ENCODE measurements at places on chromosomes 13 and 19. TPM values are rescaled to one million over a fixed set of nuclear protein-coding genes. Genes with fewer than 3 reads are reported as not detected.

USHBP1 gene
- 4.8 TPM for total RNA-seq

KANK3 gene
- 14.4 TPM for total RNA-seq

CRX gene
- not detected for total RNA-seq

GPALPP1 gene
- total RNA-seq, result 20.8 TPM

TSHZ3 gene
- 6.7 TPM for total RNA-seq

DNA sequence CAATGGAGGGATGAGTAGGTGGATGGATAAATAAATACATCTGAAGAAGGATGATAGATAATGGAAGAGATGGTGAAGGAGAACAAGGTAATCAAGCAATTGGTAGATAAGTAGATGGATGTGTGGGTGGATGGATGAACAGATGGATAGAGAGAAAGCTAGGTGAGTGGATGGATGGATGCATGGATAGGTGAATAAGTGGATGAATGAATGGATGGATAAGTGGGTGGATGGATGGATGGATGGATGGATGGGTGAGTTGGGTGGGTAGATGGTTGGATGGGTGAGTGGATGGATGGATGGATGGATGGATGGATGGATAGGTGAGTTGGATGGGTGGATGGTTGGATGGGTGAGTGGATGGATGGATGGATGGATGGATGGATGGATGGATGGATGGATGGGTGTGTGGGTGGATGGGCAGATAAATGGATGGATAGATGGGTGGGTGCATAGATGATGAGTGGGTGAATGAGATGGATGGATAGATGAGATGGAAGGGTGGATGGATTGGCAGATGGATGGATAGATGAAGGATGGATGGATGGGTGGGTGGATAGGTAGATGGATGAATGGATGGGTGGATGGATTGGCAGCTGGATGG, 6.3 kb downstream of the SEMA6B start:
- no peaks in the 10 kb centered on the region for H3K27me3 ChIP-seq
- H3K36me3 ChIP-seq, result peaks cover 81% of the 10 kb centered on the region
- no peaks in the 10 kb centered on the region for H3K4me1 ChIP-seq
- DNase-seq, result no peak

DNA sequence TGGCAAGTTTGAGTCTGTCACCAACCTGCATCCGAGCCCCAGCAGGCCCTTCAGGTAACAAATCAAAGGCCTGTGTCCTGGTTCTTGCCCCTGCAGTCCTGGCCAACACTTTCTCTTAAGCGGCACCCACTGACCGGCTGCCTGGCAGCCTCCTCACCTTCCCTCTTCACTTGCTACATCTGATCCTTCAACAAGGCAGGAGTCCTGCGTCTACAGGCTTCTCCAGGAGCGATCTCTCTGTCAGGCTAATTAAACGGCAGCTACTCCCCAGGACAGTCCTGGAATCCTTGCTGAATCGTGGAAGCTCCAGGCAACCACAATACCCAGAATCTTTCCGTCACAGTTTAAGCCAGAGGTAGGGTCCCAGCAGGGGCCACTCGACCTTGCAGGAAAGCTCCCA, 41.1 kb upstream of the GAS6 start:
- DNase-seq, result no peak
- no peak overlapping the region for H3K4me3 ChIP-seq
- H3K27ac ChIP-seq, result no peak overlapping the region

GRCh38 chr19:19566306-19566705, 28.2 kb downstream of the CILP2 start:
- DNase-seq, result no peak
- H3K27ac ChIP-seq, result no peak overlapping the region
- no peaks in the 10 kb centered on the region for H3K27me3 ChIP-seq
- H3K4me1 ChIP-seq, result no peaks in the 10 kb centered on the region

GRCh38 chr19:53192771-53193534, at the start of gene ZNF665:
Gene ZNF665 (minus strand): TSS chr19:53193358. CDS start chr19:53182898, 10,460 bp downstream.
- no peaks in the 10 kb centered on the region for H3K27me3 ChIP-seq
- H3K4me3 ChIP-seq, result peak within 1 kb of the TSS; percentile 74
- peaks cover 25% of the 10 kb centered on the region for H3K4me1 ChIP-seq
- DNase-seq, result peak; percentile 93
- peak within 1 kb of the TSS; percentile 81 for H3K27ac ChIP-seq

GRCh38 chr19:14090509-14091080, at the start of gene SAMD1:
Gene SAMD1 (minus strand): TSS chr19:14090751.
- H3K36me3 ChIP-seq, result no peaks in the 10 kb centered on the region
- peak within 1 kb of the TSS; percentile 87 for H3K27ac ChIP-seq
- H3K4me1 ChIP-seq, result peaks cover 7% of the 10 kb centered on the region
- no peaks in the 10 kb centered on the region for H3K27me3 ChIP-seq

- H3K4me3 ChIP-seq, result no peak overlapping the region
- H3K27ac ChIP-seq, result no peak overlapping the region
- H3K27me3 ChIP-seq, result no peaks in the 10 kb centered on the region
Observed at GRCh38 chr13:34164582-34164981, 346.6 kb downstream of the RFC3 start.

- H3K4me3 ChIP-seq, result no peak overlapping the region
- peaks cover 10% of the 10 kb centered on the region for H3K36me3 ChIP-seq
- no peak for DNase-seq
- no peak overlapping the region for H3K27ac ChIP-seq
- peaks cover 18% of the 10 kb centered on the region for H3K4me1 ChIP-seq
Observed at GRCh38 chr19:14146789-14147216, 10.4 kb upstream of the ASF1B start.

DNA sequence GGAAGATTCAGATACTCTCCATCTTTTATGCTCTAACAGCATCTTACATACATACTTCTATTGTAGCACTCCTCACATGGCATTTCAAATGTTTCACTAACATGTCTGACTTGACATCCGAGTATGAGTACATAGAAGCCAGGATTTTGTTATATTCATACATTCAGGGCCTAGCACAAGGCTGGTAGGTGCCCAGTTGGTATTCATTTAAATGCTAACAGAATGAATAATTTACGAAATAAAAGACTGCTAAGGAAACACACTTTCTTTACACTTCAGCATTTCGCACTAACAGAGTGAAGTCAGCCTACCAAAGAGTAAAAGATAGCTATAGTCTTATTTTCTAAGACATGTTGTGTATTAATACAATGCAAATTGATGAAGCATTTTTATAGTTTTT, 67.8 kb upstream of the FBXL3 start:
- H3K27me3 ChIP-seq, result no peaks in the 10 kb centered on the region
- no peaks in the 10 kb centered on the region for H3K4me1 ChIP-seq
- H3K36me3 ChIP-seq, result no peaks in the 10 kb centered on the region
- no peak for DNase-seq
- H3K4me3 ChIP-seq, result no peak overlapping the region

DNA sequence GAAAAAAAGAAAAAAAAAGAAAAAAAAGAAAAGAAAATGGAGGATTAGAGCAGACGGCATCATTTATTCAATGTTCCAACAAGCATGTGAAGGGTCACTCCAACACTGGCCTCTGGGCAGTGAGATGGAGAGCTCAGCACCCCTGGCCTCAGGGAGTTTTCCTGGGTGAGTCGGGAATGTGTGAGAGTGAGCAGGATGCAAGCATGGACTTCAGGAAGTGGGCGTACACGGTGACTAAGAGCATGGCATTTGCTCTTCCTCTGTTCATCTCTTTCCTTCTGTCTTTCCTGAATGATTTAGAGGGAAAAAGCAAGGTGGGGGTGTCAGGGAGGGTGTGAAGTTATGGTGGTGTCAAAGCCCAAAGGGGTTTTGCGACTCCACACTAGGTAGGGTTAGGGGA, 682 bp upstream of the CABP5 start:
- no peak overlapping the region for H3K27ac ChIP-seq
- no peaks in the 10 kb centered on the region for H3K27me3 ChIP-seq
- no peak for DNase-seq
- H3K36me3 ChIP-seq, result no peaks in the 10 kb centered on the region
- H3K4me1 ChIP-seq, result no peaks in the 10 kb centered on the region

- H3K36me3 ChIP-seq, result no peaks in the 10 kb centered on the region
- no peak for DNase-seq
- no peaks in the 10 kb centered on the region for H3K4me1 ChIP-seq
- no peaks in the 10 kb centered on the region for H3K27me3 ChIP-seq
Observed at GRCh38 chr19:10885201-10886169, 14.1 kb downstream of the CARM1 start.

All from left lung (tissue), 14 donors.